ENCODE measurements at places on chromosomes 5 and 9.
A peak's percentile ranks its signal among the peaks of the same experiment; 100 is the strongest.

GRCh38 chr5:161530700-161531099, 15.8 kb downstream of the GABRB2 start:
- no peak for DNase-seq

DNA sequence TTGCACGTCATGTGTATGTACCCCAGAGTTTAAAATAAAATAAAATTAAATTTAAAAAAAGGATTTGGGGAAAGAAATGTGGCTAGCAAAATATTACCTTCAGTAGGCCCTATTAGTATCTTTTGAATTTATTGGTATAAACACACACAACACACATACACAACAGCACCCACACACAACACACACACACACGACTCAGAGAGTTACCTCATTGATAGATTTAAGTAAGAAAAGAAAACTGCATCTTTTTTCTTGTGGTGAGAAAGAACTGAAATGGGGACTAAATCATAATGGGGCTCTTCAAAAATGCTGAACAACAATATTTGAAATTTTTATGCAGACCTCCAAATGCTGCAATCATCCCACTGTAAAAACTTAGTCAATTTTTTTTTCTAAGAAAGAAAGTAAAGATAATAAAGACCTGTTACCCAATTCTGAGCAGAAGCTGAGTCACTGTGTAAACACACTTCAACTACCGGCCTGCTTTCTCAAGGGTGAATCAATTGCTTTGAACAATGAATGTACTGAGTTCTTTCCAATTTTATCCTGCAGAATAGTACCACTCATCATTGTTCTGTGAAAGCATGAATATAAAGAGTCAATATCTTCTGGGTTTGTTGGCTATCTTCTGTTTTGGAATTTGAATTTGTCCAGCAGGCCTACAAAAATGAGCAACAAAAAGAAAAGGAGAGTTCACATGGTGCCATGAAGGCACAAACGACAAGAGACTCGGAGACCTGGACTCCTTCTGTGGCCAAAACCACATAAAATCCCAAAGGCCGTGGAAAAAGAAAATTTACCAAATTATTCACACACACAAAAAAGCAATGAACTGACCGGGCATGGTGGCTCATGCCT, 57.9 kb upstream of the CCNG1 start:
- peak; percentile 73 for DNase-seq

GRCh38 chr5:52770287-52770939, 17.3 kb upstream of the ITGA1 start:
- no peak for DNase-seq

- DNase-seq = peak; percentile 4
These were observed 732 bp downstream of the MARCHF11 start for GRCh38 chr5:16178745-16179372.

DNA sequence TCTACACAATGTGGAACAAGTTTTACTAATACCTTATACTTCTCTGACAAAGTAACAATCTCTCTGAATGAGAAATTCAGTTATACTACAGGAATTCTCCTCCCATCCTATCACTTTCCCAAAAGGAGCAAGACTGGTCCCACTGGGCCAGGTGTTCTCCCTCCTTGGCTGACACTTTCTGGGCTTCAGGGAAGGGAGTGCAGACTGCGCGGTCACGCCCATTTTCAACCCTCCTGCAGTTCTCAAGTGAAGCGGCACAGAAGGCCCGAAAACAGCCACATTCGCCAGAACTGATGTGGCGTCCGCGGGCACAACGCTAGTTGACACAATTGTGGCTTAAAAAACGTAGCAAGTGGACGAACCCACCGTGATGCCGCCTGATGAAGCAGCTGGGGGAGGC, 603 bp downstream of the SAXO1 start:
- no peak for DNase-seq

DNA sequence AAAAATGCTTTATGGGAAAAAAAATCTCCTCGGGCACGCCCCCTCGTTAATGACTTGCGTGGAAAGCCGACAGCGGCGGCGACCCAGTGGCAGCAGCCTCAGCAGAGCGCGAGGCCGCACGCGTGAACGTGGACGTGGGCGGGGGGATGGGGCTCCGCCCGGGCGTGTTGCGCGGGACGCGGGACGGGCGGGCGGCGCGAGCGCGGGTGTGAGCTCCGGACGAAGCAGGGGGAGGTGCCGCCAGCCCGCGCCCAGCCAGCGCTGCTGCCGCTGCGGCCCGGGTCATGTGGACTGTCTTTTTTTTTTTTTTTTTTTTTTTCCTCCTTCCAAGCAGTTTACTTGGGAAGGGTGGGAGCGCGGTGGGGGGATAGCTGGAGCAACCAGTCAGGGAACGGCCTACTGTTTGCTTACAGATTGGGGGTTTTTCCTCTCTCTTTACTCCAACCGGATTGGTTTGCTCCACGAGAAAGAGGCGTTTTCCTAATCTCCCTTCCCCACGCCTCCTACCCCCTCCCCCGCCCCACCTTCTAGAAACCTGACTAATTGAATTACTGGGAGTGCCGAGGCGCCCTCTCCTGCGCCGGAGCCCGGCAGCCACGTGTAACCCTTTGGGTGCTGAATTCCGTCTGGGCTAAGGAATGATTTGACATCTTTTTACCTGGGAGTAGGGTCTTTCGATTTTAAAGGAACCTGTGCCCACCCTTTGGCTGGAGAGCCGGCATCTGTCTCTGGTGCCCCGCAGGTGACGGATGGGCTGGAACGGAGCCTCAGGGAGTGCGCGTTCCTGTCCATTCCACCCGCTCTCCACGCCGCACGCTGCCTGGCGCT, 1.7 kb upstream of the EFNA5 start:
- DNase-seq = peak; percentile 98

- no peak for DNase-seq
These were observed 94.3 kb downstream of the PBX3 start for GRCh38 chr9:125841444-125841843.

- DNase-seq = no peak
These were observed 4.5 kb downstream of the PRELID2 start for GRCh38 chr5:145830594-145830993.

- no peak for DNase-seq
These were observed 186.7 kb downstream of the NTRK2 start for GRCh38 chr9:84856181-84856632.

DNA sequence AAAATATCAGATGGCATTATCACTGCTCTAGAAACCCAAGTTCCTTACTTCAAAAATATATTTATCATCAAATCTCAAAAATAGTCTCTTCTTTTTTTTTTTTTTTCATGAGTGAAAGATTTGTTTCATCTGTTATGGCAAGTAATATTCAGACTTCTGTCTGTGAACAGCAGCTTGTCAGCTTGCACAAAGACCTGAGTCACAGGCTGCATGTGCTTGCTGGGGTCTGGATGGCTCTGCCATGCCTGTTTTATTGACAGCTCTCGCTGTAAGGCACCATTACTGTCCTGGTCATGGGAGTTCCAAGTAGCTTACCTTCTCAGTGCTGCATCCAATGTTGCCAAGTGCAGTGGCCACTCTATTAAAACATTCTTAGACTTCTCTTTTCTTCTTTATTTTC, 456.4 kb downstream of the GADD45G start:
- DNase-seq = no peak

DNA sequence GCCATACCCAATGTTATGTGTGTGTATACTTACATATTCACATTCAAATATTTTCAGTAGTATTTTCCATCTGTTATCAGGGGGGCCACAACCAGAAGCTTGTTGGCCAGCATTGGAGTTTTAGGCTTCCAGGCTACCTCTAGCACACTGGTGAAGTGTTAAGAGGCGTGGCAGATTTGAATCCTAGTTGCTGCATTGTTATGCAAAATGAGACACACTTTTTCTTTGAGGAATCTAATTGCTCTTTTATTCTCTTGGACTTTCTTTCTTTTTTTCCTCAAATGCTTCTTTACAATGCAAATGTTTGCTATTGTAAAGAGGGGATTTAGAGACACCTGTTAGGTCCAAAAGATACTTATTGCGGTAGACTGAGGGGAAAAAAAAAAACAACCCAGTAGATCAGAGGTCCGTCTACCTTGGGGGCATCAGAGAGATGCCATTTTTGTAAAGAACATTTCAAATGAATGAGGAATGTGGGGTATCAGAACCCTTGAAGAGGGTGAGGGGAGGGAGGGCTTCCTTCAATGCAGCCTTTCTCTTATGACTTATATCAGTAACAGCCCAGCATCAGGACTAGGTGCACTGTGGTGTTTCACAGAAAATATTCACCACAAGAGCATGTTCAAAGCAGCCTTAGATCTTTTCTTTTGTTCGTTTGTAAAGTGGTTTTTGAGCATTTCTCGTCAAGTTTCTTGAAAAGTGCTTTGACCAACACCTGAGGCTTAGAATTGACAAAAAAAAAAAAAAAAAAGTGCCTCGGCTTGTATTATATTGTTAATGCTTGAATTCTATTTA, 3.8 kb downstream of the SMARCA2 start:
- DNase-seq = peak; percentile 21

DNA sequence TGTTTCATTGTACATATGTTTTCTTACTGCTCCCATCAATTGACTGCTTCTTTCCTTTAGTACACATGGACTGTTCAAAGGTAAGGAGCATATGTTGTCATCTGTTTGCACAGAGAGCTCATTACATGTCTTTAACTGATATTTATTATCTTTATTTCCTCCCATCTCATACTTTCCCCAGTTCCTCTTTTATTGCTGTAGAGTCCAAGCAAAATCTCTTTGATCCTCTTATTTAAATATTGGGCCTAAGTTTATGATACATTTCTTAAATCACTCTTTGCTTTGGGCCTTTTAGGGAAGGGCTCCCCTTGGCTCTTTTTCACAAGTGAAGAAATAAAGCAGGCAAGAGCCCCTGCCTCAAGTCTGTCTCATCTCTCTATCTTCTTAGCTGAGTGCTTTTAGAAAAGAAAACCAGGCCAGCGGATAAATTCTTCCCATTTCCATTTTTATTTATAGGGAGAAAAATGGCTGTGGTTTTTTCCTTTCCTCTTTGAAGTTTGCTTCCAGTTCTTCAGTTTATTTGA, 152.4 kb downstream of the DOCK2 start:
- DNase-seq = no peak

DNA sequence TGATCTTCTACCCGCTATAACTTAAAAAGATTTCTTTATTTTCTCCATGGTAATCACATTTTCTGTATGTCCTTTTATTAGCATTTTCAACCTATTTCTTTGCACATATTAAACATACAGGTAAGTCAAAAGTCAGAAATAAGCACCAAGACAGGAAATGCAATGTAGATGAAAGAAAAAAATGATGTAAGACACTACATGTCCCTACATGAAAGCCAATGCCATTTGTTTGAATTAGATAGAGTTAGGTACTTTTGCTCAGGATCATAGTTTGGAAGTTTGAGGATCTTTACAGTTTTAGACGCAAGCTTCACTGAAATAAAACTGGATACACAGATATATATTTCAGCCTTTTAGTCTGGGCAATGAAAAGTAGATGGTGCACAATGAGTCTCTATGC, 453.1 kb upstream of the MEF2C start:
- DNase-seq = no peak

DNA sequence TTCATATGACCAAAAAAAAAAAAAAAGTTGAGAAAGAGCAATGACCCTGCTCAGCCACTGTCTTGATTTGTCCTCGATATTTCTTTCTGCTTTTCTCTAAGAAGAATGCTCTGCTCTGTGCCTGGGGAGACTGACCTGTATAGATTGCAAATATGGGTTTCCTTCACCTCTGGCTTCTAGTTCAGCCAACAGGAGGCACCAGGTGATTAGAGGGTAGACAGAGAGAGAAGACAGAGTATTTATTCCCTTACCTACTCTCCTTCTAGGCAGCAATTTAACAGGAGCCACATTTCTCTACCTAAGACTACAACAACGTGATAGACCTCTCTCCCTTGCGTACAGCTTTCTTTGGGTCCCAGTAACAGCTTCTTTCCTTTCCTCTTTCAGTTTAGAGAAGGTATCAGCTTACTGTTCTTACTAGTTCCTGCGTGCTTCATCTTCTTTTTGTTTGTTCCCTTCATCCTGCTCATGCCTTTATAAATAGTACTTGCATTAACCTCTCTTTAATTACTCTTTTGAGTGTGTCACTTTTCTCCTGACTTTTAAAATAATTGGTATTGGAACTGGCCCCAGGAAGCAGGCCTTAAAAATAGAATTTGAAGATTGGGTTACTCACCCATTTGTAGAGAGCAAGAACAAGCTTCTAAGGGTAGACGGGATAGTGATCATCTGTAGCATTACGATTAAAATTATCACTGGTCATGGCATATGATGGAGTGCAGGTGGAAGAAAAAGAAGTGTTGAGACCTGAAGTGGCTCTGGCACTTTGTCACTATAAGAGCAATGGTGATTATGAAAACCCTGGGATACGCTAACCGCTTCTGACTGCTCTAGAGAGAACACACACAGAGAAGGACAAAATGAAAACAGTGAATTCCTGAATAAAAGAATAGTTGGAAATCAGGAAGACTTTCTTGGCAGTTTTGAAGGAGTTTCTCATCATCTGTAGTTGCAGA, 161.2 kb upstream of the FSTL4 start:
- DNase-seq = no peak

GRCh38 chr5:177552839-177553455, 1.4 kb downstream of the FAM193B start:
- no peak for DNase-seq

DNA sequence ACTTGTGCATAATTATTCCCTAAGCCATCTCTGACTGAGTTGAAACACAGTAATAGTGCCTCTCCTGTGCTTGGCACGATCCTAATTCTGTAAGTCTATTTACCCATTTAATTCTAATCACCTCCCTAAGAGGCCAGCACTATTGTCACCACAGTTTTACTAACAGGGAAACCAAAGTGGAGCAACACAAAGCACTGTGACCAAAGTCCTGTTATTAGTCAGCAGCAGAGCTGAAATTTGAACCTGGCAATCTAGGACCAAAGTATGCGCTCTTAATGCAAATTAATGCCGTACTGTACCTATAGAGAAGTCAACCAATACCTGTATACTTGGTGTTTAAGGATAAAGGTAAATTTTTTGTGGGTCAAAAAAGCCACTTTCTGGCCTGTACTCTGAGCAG, 77.1 kb upstream of the CNTLN start:
- DNase-seq = no peak

DNA sequence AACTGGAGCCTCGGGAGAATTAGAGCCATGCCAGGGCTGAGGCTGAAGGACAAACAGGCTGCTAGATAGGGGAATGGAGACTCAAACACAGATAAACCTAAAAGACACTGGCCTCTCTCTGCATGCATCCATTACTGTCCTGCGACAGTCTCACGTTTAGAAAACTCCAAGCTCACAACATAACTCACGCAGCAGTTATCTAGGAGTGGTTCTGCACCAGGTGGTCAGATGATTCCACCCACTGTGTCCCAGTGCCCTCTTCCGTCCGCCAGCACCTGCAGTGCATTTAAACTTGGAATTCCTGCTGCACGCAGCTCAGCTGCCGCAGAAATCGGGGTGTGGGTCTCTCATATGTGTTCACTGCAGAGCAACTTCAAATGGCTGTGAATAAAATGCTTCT, 272.6 kb upstream of the IRX2 start:
- DNase-seq = no peak

- DNase-seq = no peak
These were observed 58.5 kb upstream of the IER5L start for GRCh38 chr9:129236441-129237145.

GRCh38 chr5:33890131-33891032, 1.4 kb downstream of the ADAMTS12 start:
- no peak for DNase-seq

- no peak for DNase-seq
These were observed 1.6 kb upstream of the TXN start for GRCh38 chr9:110257956-110258355.
